ENCODE measurements at places on chromosomes 6 and 20. TPM values are rescaled to one million over a fixed set of nuclear protein-coding genes. Genes with fewer than 3 reads are reported as not detected.

Gene SAMD10
- total RNA-seq = 4.3 TPM

- H3K27ac ChIP-seq = no peak overlapping the region
- DNase-seq = no peak
These were observed 19.3 kb downstream of the CITED2 start for GRCh38 chr6:139355172-139355571.

- H3K4me3 ChIP-seq = no peak overlapping the region
- H3K27me3 ChIP-seq = peaks cover 13% of the 10 kb centered on the region
These were observed 14.6 kb downstream of the PDYN start for GRCh38 chr20:1979106-1979778.

GRCh38 chr6:15073344-15073789, 172.5 kb upstream of the JARID2 start:
- H3K4me1 ChIP-seq = no peaks in the 10 kb centered on the region
- DNase-seq = peak; percentile 49
- H3K27ac ChIP-seq = no peak overlapping the region
- H3K4me3 ChIP-seq = no peak overlapping the region

Gene ID1
- total RNA-seq = 73.7 TPM

GRCh38 chr6:150299873-150300485, 68.8 kb upstream of the IYD start:
- H3K27me3 ChIP-seq = no peaks in the 10 kb centered on the region
- no peak overlapping the region for H3K27ac ChIP-seq
- peaks cover 11% of the 10 kb centered on the region for H3K4me1 ChIP-seq
- H3K36me3 ChIP-seq = no peaks in the 10 kb centered on the region

Gene IP6K3
- total RNA-seq = 4.6 TPM

DNA sequence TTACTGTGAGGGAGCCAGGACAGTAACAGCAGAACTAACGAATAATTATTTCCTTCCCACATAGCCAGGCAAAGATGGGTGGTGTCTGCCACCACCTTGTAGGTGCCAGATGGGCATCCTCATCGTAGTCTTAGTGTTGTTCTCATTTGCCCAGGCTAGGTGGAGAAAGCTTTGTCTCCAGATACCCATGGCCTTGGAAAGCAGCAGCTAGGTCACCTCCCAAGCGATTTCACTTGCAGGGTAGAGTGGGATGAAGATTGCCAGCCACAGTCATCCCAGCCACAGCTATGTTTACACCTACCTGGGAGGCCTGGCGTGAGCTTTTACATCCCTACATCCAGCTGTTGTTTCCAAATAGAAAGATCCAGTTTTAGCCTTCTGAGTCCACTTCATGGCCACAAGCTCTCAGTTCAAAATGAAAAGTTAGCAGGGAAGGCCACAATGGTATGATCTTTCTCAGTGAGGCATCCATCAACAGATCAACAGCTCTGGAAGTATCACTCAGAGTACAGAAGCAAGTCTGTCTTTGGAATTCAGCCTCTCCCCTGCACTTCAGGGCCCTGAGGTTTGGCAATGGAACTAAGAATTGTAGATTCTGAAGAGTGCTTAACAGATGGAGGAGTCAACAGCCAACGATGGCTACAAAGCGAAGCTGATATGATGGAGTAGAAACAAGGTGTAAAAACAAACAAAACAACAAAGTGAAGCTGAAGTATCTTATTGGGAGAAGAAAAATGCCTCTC, 11.0 kb upstream of the SNRPC start:
- no peaks in the 10 kb centered on the region for H3K27me3 ChIP-seq
- no peaks in the 10 kb centered on the region for H3K4me1 ChIP-seq
- H3K4me3 ChIP-seq = no peak overlapping the region
- no peaks in the 10 kb centered on the region for H3K36me3 ChIP-seq

DNA sequence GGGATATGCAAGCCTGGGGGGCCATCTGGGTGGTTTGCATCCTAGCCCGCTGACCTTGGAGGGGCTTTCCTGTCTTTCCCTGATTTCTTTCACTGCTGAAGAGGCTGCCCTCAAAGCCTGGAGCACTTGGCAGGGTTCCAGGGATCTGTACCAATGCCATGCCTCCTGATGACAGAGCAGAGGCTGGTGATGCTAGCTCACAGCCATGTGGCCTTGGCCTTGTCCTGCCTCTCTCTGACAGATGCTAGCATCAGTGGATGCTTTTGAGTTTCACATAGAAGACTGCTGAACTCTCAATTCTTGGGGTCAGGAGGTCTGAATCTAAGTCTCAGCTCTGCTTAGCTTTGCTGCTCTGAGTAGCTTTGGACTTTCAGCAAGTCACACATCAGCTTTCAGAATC, 21.9 kb upstream of the RREB1 start:
- no peak overlapping the region for H3K4me3 ChIP-seq
- H3K4me1 ChIP-seq = peaks cover 3% of the 10 kb centered on the region
- no peaks in the 10 kb centered on the region for H3K36me3 ChIP-seq

Gene RSPH4A
- 0.72 TPM for total RNA-seq

DNA sequence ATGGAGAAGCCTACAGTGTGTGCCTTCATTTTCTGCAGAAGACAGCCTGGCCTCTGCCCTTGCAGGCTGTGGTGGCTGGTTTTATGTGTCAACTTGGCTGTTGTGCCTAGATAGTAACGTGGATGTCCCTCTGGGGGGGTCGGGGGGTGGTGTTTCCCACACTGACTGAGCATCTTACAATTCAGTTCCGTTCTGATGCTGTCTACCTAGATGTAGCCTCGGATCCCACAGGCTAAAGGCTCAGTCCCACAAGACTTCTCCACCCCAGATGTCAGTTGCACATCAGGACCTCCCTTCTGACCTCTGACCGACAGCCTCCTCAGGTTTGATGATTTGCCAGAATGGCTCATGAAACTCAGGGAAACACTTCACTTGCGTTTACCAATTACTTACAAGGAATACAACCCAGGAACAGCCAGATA, 4.4 kb downstream of the PYGB start:
- H3K27ac ChIP-seq = no peak overlapping the region
- no peak for DNase-seq
- H3K36me3 ChIP-seq = peaks cover 5% of the 10 kb centered on the region
- no peak overlapping the region for H3K4me3 ChIP-seq

Gene TREML1
- not detected for total RNA-seq

DNA sequence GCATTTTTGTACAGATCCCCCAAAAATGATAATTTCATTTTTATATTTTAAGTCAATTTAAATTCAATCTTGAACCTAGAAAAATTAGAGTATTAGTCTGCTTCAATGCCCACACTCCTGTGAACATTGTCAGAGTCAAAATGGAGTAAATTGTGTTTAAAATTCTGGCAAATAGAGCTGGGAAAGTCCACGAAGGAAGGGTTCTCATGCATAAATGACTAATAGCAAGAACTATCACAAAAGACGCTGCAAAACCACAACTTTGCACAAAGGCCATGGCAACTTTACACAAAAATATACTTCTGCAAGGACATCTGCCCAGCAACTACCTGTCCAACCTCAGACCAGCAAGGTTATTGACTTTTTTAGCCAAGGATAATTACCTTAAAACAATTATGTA, 203.2 kb upstream of the SMLR1 start:
- no peak overlapping the region for H3K27ac ChIP-seq
- H3K27me3 ChIP-seq = no peaks in the 10 kb centered on the region
- H3K4me1 ChIP-seq = peaks cover 11% of the 10 kb centered on the region
- DNase-seq = peak; percentile 80
- no peak overlapping the region for H3K4me3 ChIP-seq

DNA sequence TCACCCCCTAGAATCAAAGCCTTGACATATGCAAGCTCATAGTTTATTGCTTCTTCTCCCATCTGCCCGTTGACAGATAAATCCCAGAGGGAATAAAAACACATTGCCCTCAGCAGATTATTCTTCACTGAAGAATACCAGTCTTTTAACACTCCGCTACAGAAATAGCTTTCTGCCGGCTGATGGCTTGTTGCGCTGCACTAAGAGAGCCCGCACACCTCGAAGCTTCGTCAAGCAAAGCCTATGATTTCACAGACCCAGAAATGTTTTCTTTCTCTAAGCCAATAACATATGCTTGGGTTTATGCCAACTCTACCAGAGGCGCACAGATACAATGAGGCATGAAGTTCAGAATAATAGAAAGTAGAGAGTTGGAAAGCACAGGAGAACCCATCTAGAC, 208.9 kb upstream of the FOXQ1 start:
- H3K27ac ChIP-seq = no peak overlapping the region
- H3K36me3 ChIP-seq = no peaks in the 10 kb centered on the region
- H3K4me3 ChIP-seq = no peak overlapping the region
- no peak for DNase-seq

GRCh38 chr20:52601295-52601971, 370.7 kb upstream of the TSHZ2 start:
- H3K27ac ChIP-seq = no peak overlapping the region
- DNase-seq = no peak
- H3K27me3 ChIP-seq = no peaks in the 10 kb centered on the region
- H3K4me3 ChIP-seq = no peak overlapping the region
- H3K36me3 ChIP-seq = no peaks in the 10 kb centered on the region

GRCh38 chr20:59731376-59731775, 127.0 kb downstream of the PHACTR3 start:
- H3K4me3 ChIP-seq = no peak overlapping the region
- H3K27me3 ChIP-seq = no peaks in the 10 kb centered on the region
- no peaks in the 10 kb centered on the region for H3K36me3 ChIP-seq
- no peak for DNase-seq

DNA sequence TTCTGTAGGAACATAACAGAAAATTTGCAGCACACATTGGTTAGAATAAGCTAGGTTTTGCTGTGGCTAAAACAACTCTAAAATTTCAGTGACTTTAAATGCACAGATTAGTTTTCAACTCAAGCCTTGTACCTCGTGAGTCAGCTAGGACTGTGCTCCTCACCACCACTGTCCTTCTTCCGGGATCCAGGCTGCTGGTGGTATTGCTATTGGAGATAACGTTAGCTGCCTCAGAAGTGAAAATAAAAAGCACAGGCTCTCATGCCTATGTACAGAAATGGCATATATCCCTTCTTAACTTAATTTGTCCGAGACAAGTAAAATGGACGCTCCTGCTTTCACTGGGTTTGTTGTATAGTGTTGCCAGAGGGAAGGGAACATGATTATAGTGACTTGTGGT, 931.1 kb upstream of the EYS start:
- no peaks in the 10 kb centered on the region for H3K27me3 ChIP-seq
- H3K4me3 ChIP-seq = no peak overlapping the region
- no peak overlapping the region for H3K27ac ChIP-seq

- H3K27ac ChIP-seq = no peak overlapping the region
- peak overlapping the region; percentile 54 for H3K4me3 ChIP-seq
- peaks cover 19% of the 10 kb centered on the region for H3K4me1 ChIP-seq
- no peaks in the 10 kb centered on the region for H3K27me3 ChIP-seq
- no peak for DNase-seq
These were observed 35.0 kb upstream of the ZFAND3 start for GRCh38 chr6:37784585-37784967.

DNA sequence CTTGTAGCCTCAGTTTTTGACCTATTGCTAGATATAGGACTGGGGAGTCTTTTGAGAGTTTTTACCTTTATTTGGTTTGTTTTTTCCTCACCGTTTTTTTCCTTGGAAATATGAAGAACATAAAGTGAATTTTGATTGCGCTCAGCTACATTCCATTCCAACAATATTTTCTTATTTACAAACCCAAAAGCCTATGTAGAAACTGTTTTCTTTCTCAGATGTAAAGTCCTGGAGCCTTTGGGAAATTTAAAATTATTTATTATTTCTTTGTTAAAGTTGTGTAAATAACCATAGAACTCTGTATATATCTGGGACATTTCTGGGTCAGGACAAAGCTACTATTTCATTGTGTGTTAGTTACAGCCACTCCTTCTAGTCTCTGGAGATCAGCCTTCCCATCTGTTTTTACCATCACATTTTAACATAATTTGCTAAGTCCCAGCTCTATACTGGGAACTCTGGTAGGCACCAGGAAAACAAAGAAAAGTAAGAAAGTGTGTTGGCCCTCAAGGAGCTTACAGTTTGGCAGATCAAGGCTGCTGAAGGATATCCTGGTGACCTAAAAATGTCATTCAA, 68.8 kb downstream of the JAG1 start:
- no peaks in the 10 kb centered on the region for H3K36me3 ChIP-seq
- H3K4me1 ChIP-seq = peaks cover 30% of the 10 kb centered on the region
- peak overlapping the region; percentile 81 for H3K27ac ChIP-seq
- H3K4me3 ChIP-seq = no peak overlapping the region

- no peaks in the 10 kb centered on the region for H3K4me1 ChIP-seq
- H3K36me3 ChIP-seq = no peaks in the 10 kb centered on the region
- no peak overlapping the region for H3K27ac ChIP-seq
- DNase-seq = no peak
- H3K27me3 ChIP-seq = no peaks in the 10 kb centered on the region
These were observed 78.8 kb upstream of the DEFB112 start for GRCh38 chr6:50128420-50129005.

Gene OPN5
- total RNA-seq = not detected

DNA sequence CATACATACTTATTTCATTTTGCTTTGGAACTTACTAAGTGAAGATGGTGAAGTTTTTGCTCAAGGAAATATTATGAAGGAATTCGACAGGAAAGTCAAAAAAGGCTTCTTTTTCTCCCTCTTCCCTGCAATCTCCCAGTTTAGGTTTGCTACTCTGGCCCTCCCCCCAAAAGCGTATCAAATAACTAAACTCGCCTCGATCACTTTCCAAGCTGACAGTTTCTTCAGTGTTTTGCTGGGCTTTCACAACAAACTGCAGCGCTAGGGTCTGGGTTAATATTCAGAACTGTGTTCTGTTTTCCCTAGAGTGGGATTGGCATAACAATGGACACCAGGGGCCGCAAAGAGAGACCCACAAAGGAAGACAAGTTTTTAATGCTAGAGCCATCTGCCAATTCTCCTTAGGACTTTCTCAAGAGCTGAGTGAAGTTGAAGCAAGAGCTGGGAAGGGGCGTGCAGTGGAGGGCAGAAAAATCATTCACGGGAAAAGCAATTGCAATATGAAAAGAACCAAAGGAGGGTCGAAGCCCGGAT, 57.8 kb downstream of the ATP9A start:
- H3K4me3 ChIP-seq = no peak overlapping the region
- no peaks in the 10 kb centered on the region for H3K27me3 ChIP-seq
- H3K36me3 ChIP-seq = no peaks in the 10 kb centered on the region
- H3K4me1 ChIP-seq = no peaks in the 10 kb centered on the region

Gene PLCG1
- total RNA-seq = 99.6 TPM

GRCh38 chr20:62147528-62147927, 4.0 kb downstream of the SS18L1 start:
- no peak for DNase-seq
- H3K36me3 ChIP-seq = no peaks in the 10 kb centered on the region
- H3K4me1 ChIP-seq = peaks cover 16% of the 10 kb centered on the region
- H3K4me3 ChIP-seq = no peak overlapping the region

DNA sequence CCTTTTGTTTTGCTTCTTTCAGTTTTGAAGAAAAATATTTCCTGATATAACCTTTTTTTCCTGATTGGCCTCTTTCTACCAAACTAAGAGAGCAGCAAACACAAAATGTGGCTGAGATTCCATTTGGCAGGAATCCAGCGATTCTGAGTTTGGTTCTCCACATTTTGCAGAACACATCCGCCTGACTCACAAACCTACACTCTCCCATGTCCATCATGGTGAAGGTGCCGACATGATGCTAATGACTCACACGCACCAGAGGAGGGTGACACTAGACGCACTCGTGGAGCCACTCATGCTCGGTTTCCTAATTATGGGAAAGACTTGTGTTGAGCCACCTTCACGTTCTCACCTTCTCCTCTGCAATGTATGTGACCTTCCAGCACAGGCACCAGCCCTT, 45.9 kb upstream of the DUSP22 start:
- no peak overlapping the region for H3K27ac ChIP-seq
- DNase-seq = no peak
- H3K4me1 ChIP-seq = no peaks in the 10 kb centered on the region

GRCh38 chr6:9103876-9104521, 668.7 kb upstream of the SLC35B3 start:
- no peak overlapping the region for H3K4me3 ChIP-seq
- H3K27ac ChIP-seq = no peak overlapping the region
- no peak for DNase-seq
- H3K36me3 ChIP-seq = no peaks in the 10 kb centered on the region
- H3K4me1 ChIP-seq = no peaks in the 10 kb centered on the region
